CD8-positive, alpha-beta memory T cell (primary cell): ENCODE measurements at places on chromosomes 11 and 22.

- DNase-seq = no peak
Measured at GRCh38 chr22:40641269-40641668, 4.8 kb upstream of the MRTFA start.

- no peak for DNase-seq
Measured at GRCh38 chr11:120432056-120433018, 79.2 kb upstream of the GRIK4 start.

DNA sequence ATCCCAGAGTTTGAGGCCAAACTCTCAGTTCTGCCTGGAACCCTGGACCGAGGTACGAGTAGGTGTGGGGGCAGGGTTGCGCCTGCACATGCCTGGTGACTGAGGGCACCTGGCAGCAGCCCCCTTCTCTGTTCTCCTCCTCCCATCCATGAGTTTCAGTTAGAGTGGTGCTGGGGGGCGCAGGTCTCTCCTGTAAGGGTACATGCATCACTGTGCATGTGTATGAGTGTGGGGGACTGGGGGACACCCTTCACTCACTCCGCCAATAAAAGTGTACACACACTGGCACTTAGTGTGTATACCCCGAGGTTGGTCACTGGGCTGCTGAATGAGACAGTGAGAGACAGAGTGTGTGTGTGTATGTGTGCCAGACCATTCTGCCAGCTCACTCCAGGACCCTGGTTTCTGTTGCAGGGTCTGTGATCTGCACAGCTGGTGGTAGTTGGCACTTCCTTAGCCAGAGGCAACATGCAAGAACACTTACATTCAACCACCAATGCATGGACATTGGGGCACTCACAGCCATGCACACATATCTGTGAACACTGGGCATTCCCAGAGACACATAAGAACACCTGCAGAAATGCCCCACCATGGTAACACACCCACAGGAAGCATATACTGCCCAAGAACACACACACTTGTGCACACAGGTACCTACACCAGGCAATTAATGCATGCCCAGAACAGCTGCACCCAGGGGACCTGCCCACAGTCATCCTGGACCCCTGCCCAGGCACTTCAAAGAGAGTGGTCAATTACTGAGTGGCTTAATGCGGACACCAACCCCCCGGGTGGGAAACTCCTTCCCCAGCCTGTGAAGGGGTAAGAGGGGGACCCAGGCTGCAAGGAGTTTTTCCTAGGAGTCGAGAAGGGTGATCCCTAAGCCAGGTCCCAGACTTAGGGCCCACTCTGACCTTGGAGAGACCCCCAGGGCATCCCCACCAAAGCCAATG, 1.2 kb upstream of the NRXN2 start:
- DNase-seq = no peak

GRCh38 chr11:44446366-44446762, 119.1 kb upstream of the CD82 start:
- DNase-seq = no peak

GRCh38 chr22:20019661-20020532, 1.0 kb upstream of the TANGO2 start:
- no peak for DNase-seq

DNA sequence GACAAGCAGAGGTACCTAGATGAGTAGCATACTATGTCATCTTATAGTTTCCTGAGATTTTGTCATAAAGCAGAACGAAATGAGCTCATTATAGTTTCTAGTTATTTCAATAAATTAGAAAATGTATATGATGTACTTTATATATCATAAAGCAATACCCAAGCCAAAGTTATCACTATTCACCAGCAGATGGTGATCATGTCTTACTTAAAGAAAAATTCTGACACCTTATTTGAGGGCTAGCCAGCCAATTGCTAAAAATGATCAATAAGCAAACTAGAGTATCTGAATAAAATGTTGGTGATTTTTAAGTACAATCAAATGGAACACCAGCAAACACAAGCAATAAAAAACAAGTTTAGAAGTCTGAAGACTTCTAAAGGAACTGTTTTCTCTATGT, 44.1 kb downstream of the RSF1 start:
- peak; percentile 14 for DNase-seq

DNA sequence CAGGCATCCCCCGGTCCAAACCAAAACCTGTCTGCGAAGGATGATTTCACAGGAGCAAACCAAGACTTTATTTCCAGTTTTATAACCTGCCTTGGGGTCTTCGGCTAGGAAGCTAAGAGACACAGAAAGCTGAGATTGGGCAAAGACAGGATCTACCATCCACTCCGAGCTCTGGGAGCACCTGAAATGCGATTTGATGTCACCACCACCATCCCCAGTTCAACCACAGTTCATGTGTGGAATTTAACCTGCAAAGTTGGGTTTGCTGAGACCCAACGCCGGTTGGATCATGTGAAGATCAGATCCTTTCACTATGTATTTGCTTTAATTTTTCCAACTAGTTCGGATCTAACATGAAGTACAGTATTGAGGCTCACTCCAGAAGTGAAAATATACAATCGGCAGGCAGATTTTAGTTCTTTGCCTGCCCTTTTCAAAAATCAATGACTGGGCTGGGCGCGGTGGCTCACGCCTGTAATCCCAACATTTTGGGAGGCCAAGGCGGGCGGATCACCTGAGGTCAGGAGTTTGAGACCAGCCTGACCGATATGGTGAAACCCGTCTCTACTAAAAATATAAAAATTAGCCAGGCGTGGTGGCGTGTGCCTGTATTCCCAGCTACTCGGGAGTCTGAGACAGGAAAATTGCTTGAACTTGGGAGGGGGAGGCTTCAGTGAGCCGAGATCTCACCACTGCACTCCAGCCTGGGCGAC, 1.4 kb upstream of the C11orf24 start:
- no peak for DNase-seq
